ENCODE measurements at places on chromosomes 4 and X.

- no peak for DNase-seq
These were observed 206.6 kb downstream of the SPRY1 start for GRCh38 chr4:123603165-123603564.

DNA sequence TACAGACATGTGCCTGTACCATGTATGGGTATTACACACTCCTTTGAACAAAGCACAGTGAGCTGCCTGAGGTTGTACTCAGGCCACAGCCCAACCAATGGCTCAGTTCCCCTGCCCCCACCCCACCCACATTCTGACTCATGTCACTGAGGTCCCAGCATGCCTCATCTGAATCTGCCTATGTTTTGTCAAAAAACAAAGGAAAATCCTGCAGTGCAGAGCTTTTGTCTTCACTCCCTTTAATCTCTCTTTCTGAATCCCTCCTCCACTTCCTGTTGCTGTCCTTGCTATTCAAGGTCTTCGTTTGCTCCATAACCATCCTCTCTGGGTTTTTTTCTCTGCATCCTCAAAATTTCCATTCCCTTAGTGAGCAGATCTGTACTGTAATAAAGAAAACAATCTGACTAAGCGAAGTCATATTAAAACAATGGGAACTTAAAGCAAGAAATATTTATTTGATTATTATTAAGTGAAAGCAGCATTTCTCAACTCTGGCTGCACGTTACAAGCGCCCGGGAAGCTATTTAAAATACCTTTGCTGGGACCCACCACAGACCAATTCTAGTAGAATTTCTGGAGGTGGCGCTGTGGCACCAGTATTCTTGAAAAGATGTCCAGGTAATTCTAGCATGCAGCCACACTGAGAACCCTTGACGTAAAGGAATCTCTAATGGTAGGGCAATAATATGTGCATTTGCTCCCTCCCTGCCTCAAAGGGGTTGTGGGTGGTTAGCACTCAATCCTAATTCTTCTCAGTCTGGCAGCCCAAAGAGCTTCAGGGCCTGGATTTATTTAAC, 8.7 kb downstream of the GUCY2F start:
- no peak for DNase-seq

- no peak for DNase-seq
These were observed 50.8 kb upstream of the SLC16A2 start for GRCh38 chrX:74370487-74370886.

DNA sequence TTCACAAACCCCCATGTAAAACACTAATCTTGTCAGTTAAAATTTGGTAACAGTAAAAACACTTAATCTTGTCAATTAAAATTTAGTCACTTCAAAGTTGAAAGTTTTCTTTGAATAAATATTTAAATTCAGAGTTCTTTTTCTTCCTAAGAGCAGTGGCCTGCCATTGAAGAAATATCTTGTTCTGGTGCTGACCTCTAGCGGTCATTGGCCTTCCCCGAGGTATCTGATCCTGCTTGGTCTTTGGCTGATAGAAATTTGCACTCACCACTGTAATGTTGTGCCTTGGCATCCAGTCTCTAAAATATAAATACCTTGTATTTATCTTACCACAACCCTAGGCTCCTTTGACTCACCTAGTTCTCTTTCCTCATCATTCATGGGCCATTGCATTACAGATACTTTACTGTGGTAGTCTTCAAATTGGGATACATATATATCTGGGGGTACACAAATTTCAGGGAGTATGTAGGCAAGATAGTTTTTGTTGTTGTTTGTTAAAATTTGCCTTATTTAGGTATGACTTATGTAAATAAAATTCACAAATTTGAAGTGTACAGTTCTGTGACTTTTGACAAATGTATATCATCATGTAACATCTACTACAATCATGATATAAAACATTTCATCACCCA, 6.7 kb upstream of the ART3 start:
- DNase-seq: no peak

DNA sequence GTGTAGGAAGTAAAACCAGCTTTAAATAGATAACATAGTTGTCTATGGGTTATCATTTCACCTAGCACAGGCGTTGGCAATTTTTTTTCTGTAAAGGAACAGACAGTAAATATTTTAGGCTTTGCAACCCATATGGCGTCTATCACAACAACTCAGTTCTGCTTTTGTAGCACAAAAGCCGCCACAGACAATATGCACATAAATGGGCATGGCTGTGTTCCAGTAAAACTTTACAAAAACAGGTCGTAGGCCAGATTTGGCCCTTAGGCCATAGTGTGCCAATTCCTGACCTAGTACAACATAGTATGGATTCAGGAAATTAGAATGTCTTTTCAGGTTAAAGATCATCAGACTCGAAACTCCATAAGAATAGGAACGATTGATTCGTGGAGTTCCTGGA, 265.3 kb upstream of the GK2 start:
- DNase-seq: no peak

DNA sequence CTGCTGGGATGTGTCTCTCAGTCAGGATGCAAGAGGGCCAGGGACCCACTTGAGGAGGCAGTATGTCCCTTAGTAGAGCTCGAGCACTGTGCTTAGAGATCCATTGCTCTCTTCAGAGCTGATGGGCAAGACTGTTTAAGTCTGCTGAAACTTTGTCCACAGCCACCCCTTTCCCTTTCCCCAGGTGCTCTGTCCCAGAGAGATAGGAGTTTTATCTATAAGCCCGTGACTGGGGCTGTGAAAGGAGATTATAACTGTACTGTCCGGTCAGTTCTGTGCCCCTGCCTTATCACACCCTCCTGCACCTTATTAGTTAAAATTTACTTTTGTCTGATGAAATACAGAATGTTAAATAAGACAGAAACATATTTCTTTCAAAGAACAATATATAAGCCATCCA, 378.4 kb downstream of the PABPC4L start:
- no peak for DNase-seq

GRCh38 chrX:111503485-111503993, 7.9 kb upstream of the SERTM2 start:
- no peak for DNase-seq

- DNase-seq: no peak
These were observed 25.2 kb upstream of the NDP start for GRCh38 chrX:43998374-43998773.

DNA sequence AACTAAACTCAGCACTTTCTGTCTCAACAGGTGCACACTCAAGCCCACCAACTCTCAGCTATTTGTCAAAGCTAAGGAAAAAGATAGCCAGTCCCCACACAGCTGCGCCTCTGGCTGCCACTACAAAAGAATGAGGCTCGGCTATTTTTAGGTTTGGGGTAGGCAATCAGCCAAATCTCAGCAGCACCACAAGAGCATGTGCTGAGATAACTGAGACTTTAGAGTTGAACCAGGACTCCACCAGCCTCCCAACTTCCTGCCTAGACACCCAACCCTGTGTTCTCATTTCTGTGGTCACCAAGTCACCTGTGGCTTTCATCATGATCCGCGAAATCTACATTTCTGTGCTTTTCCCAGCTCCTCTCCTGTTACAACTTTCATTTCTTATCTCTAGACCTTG, 28.0 kb downstream of the DMD start:
- no peak for DNase-seq

GRCh38 chrX:150605603-150606002, 37.2 kb downstream of the MTM1 start:
- DNase-seq: no peak

DNA sequence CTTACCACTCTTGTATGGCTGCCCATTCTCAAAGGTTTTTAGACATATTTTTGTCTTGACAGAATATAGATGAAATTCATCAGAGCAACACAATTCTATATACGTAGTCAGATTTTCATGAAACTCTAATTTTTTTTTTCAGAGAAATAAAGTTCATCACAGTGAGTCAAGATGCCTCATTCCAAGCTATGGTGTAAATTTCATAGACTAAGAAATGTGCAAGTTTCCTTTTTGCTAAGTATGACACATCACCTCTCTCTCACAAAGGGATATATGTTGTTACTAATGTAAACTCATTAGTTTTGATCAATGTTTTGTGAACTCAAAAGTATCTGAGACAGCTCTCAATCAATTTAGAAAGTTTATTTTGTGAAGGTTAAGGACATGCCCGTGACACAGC, 60.4 kb upstream of the ATXN3L start:
- DNase-seq: no peak

DNA sequence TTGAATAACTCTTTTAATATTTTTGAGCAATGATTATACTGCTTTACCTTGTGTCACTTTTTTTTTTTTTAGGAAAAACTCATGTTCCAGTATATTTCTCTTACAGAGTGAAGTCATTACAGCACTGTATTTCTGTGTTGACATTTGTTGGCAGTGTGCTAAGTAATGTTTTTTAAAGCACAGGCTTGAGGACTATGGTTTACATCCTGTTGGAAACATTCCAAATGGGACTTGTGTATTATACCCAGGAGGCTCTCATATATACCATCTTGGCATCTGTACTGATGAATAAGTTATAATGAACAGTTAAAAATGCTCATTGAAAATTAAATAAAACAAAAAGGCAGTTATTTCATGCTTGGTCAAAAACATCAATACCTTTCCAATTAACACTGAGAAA, 33.8 kb downstream of the CEP44 start:
- DNase-seq: no peak

GRCh38 chr4:105572296-105572695, 19.9 kb downstream of the ARHGEF38 start:
- no peak for DNase-seq

- DNase-seq: no peak
These were observed 1.3 kb upstream of the FAT1 start for GRCh38 chr4:186724864-186725468.

- no peak for DNase-seq
These were observed 11.3 kb downstream of the SMIM10L2A start for GRCh38 chrX:135432881-135433521.

DNA sequence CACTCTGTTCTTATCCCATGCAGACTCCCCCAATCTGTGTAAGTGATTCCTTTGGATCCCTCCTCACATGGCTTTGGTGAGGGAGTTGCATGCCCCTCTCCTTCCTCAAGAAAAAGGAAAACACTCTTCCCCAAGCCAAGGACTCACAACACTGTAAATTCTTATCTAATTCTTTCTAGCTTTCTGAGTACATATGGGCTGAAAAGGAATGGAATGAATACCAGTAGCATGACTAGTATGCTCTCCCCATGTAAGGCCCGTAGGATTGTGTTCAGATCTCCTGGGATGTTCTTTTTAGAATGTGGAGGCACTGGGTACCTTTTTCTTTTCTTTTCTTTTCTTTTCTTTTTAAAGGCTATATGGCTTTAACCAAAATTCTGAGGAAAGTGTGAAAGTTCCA, 17.0 kb upstream of the MAGED1 start:
- no peak for DNase-seq

- no peak for DNase-seq
These were observed 62.7 kb downstream of the SLC9A6 start for GRCh38 chrX:136047969-136048368.

GRCh38 chr4:14309431-14309830, 681.9 kb upstream of the BOD1L1 start:
- no peak for DNase-seq

DNA sequence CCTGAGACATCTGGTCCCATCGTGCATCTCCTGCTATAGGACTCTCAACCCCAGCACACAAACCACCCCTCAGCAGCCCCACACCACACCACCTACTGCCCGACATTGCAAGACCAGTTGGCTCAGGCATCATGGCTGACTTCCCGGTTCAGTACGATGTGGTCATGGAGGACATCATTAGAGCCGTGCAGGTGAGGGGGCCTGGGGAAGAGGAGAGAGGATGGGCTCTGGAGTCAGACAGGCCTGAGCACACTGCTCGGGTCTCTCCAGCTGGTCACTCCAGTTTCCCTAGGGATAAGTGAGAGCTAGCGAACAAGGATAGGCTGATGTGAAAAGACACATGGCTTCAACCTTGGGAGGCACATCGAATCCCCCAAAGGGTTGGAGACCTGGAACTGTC, 17.2 kb downstream of the MAGED2 start:
- DNase-seq: no peak

DNA sequence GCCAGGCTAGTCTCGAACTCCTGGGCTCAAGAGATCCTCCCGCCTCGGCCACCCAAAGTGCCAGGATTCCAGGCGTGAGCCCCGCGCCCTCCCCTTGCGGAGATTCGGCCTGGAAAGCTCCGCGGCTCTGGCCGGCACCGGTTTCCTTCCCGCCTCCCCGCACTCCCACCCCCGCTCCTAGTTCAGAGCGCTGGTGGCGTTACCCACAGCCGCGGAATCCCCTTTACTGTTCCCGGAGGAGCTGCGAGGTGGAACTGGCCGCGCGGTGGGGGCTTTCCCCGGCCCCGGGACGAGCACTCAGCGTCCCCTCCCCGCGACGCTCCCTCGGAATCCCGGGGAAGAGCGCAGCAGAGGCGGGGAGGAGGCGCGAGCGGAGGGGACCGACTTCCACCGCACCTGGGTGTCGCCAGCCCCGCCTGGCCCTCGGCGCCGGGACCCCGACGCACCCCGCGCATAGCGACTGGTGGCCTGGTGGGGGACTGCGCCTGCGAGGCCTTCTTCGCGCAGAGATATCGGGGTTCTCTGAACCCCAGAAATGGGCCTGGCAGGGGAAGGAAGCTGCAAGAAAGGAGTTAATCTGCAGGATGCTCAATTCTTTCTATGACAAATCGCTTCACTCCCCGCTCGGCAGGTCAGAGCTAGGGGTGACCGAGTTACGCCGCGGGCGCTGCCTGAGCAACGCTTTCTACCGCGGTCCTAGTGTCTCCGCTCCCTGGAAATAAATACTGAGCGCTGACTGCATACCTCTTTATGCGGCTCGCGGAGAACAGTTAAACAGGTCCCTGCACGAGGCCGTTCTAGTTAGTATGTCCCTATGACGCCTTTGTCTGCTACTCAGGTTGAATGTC, 14.6 kb upstream of the SLC25A4 start:
- DNase-seq: no peak

- DNase-seq: no peak
These were observed 103.6 kb upstream of the ADGRG2 start for GRCh38 chrX:19225909-19226308.

- DNase-seq: no peak
These were observed 8.0 kb upstream of the FGFRL1 start for GRCh38 chr4:1003271-1004070.

GRCh38 chrX:968148-968965, 244.1 kb downstream of the CRLF2 start:
- DNase-seq: no peak

DNA sequence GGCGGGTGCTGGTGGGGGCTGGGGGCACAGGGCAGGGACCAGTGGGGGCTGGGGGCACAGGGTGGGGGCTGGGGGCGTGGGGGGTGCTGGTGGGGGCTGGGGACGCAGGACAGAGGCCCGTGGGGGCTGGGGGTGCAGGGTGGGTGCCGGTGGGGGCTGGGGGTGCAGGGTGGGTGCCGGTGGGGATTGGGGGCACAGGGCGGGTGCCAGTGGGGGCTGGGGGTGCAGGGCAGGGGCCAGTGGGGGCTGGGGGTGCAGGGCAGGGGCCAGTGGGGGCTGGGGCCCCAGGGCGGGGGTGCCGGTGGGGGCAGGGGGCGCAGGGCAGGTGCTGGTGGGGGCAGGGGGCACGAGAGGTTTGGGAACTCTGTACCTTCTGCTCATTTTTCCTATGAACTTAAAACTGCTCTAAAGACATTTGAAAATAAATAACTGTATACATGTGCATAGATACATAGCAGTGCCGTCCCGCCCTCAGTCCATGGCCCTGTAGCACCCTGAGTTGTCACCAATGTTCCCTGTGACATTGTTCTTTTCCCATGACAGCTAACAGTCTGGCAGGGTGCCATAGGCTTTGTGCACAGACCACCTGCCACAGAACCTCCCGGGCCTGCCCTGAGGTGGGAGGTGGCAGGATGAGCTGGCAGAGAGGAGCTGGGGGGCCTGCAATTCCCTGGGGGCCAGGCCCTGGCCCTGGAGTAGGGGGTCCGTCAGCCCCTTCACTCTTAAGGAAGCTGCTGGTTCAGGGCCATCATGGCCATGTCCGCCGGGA, 35.6 kb upstream of the ADRA2C start:
- DNase-seq: no peak

GRCh38 chrX:85503258-85504158, 124.0 kb upstream of the POF1B start:
- DNase-seq: no peak
